Activated CD4-positive, alpha-beta memory T cell treated with anti-CD3 and anti-CD28 coated beads for 36 hours (primary cell): ENCODE measurements at places on chromosomes 5 and 9. TPM values are rescaled to one million over a fixed set of nuclear protein-coding genes. Genes with fewer than 3 reads are reported as not detected.

DNA sequence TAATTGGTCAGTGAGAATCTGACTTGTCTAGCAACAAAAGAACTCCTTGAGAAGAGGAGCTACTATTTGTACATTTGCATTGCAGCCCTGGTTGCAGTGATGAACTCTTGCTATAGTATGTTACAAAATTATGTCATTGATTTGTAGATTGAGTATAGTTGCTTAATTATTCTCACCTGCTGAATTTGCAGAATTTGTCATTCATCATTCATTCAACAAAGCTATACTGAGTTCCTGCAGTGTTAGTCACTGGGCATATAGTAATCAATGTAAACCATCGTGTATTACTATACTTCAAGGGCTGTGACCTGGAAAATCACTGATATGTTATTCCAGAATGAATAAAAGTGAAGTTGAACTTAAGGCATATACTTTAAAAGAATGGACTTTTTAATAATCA is 50.1 kb downstream of the SLC1A3 start:
- DNase-seq: no peak

GRCh38 chr5:14813747-14814146 is 57.8 kb downstream of the ANKH start:
- DNase-seq: no peak

DNA sequence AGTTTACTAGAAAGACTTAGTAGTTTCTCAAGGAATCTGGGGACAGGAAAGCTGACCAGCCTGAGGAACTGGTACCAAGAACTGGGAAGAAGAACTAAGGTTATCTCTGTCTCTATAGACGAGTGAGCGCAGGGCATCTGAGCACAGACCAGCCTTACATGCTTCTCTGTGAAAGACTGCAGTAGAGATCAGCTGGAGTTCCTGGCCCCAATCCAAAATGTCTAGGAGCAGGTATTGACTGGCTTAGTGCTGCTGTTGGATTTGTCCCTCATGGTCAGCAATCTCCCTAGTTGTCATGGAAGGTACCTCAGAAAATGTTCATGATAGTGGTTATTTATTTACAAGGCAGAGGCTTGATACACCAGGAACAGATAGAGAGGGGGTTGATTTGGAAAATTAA is 13.3 kb downstream of the NUP214 start:
- DNase-seq: no peak

The PLEKHG4B gene
- total RNA-seq: not detected

- DNase-seq: no peak
Observed at GRCh38 chr9:90419221-90419851, 223.3 kb downstream of the DIRAS2 start.

DNA sequence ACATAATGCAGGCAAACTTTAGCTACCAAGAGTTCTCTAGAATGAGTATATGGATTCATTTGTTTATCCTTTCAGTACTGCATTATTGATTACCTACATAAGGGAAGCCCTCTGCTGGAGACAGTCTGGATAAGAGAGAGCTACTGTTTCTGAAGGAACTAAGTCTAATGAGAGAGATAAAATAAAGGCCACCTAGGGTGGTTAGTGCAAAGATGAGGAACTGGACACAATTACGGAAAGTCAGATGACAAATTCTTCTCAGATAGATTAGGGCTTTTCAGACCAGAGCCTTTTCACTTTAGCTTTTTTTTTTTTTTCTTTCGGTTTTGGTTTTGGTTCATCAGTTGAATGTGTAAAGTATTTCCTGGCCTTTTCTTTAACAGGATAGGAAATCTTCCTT is 31.3 kb downstream of the ISOC1 start:
- no peak for DNase-seq

The OR1L1 gene
- total RNA-seq: not detected

The CCDC192 gene
- total RNA-seq: not detected

DNA sequence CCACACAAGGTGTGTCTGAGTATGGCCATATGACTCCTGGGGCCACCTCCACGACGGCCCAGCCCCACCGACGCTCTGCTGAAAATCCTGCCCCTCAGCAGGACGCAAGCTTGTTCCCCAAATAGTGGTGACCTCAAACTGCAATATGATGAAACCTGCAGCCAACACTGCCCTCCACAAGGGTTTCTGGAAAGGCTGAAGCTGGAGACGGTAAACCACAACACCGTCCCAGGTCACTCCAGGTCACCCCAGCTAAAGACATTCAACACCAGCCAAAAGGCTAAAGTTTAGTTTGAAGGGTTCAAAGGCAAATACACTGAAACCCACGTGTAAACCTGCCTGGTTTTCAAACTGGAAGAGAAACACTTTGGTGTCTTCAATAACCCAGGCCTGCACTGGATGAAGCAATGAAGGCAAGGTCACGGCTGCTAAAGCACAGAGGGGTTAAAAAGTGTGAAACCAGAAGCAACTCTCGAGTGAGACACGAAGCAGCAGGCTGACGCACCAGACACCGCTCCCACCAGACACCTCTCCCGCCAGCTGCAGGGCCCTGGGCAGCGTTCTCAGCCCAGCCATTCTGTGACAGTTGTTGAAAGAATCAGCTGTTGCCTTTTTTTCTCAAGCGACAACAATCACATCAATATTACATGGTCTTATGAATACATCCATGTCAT is 1.8 kb upstream of the LHX3 start:
- DNase-seq: no peak

DNA sequence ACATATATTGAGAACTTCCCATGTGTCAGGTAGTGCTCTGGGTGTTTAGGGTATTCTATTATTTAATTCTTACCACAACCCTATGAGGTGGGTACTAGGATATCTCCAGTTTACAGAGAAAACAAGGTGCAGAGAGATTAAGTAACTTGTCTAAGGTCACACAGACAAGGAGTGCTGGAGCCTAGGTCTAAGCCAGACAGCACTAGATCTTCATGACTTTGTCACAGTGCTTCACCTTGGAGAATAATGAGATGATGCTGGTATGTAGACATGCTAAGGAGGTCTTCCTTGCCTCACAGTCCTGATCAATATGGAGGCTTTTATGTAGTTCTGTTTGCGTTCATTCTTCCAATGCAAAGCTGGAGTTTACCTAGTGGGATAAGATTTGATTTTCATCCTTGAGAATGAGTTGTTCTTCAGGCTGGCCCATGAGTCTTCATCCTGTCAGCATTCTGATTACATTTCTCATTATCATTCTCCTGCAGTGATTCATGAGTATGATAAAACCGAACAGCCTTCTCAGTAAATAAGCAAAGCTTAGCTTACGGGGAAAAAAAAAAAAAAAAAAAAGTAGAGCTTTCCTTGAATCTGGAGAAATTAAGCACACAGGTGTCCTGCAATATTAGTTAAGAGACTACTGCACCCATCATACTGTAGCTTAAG is 176.3 kb downstream of the C9orf152 start:
- DNase-seq: no peak

DNA sequence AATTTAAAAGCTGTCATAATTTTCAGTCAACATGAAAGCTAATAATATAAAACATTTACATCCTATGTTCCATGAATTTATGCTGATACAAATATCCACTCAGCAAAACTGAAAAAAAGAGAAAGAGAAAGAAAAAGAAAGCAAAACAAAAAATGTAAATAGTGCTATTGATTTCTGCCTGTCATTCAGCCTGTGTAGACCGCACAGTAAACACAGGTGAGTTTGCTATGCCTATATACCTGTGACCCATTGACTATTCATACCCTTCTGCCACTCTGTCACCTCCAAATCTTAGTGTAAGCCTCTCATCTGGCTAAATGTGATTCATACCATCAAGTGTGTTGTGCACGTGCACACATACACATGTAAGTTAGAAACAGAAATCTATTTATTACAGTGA is 359.0 kb upstream of the RORB start:
- no peak for DNase-seq

DNA sequence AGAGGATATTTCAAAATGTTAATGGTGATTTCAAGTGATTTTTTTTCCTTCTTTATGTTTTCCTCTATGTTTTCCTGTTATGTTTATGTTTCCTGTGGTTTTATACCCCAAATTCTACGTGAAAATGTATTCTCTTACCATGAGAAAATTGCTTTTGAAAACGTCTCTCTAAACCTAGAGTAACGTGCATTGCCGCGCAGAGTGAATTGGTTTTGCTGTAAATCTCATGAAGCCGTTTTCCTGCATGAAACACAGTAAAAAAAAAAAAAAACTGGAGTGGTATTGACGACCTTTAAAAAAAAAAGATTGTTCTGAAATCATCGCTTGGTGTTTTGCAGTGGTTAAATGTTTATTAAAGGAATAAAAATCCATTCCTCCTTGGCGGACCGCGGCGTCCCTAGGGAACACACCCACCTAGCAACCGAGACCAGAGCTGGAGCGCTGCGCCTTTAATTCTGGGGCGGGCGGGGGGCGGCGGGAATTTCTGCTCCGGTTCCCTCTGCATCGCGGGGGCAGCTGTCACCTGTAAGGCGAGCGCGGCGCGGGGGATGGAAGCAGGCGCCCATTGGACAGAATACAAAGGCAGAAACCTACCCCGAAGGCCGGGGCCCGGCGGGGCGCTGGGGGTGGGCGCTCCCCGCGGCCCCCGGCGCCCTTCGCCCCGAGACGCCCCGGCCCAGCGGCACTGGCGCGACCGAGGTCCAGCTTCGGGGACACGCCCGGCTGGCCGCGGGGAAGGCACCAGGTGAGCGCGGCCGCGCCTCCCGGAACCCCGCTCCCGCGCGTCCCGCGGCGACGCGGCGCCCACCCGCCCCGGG is at the start of gene SOWAHA:
Gene SOWAHA (plus strand): TSS at position 522 of the 818 bp plus-strand sequence. CDS start 320 bp downstream, outside the sequence.
- no peak for DNase-seq

The CDH6 gene
- not detected for total RNA-seq

- no peak for DNase-seq
Observed at GRCh38 chr9:27019589-27019988, 14.1 kb upstream of the LRRC19 start.

DNA sequence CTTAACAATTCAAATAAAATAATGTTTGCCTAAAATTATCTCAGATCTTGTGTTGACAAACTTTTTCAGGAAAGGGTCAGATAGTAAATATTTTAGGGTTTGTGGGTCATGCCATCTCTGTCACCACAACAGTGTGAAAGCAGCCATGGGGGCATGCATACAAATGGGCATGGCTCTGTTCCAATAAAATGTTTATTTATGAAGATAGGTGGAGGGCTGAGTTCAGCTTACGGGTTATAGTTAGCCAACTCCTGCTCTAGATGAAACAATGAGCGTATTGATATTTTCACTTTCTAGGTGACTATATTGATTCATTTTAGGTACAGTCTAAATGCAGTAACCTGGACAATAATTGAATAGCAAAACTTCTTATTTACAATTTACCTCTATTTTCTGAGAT is 533.8 kb upstream of the CLINT1 start:
- no peak for DNase-seq
